Activated B cell treated with CpG ODN at 0.5 μM for 24 hours (primary cell): ENCODE measurements at places on chromosomes 1 and 21. TPM values are rescaled to one million over a fixed set of nuclear protein-coding genes. Genes with fewer than 3 reads are reported as not detected.

Gene MMP23B
- 0.32 and 0.35 TPM in 2 replicates for total RNA-seq

Gene ZNF648
- total RNA-seq = not detected in 2 replicates

Gene RAB42
- 0.20 and 0.29 TPM in 2 replicates for total RNA-seq

- no peak overlapping the region for H3K27ac ChIP-seq
- H3K27me3 ChIP-seq = peaks cover 7% of the 10 kb centered on the region
- H3K36me3 ChIP-seq = no peaks in the 10 kb centered on the region
- H3K4me1 ChIP-seq = no peaks in the 10 kb centered on the region
- no peak overlapping the region for H3K4me3 ChIP-seq
- DNase-seq = no peak
Measured at GRCh38 chr1:53550201-53550741, 91.1 kb downstream of the DMRTB1 start.

DNA sequence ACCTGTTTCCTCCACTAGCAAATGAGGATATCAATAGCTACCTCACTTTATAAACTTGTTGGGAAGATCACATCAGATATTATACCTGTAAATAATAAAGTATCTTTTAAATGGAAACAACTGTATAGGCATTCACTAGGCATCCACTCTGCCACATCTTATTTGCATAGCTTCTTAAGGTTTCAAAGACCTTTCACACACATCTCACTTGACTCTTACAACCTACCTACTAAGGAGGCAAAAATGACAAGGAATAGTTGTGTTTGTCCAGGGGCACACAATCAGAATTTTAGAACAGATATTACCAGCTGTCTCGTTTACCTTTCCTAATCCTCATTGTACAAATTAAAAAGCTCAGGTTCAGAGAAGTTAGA is 51.5 kb downstream of the VANGL2 start:
- peaks cover 75% of the 10 kb centered on the region for H3K4me1 ChIP-seq
- H3K27ac ChIP-seq = peak overlapping the region; percentile 74
- peak overlapping the region; percentile 54 for H3K4me3 ChIP-seq
- no peak for DNase-seq

DNA sequence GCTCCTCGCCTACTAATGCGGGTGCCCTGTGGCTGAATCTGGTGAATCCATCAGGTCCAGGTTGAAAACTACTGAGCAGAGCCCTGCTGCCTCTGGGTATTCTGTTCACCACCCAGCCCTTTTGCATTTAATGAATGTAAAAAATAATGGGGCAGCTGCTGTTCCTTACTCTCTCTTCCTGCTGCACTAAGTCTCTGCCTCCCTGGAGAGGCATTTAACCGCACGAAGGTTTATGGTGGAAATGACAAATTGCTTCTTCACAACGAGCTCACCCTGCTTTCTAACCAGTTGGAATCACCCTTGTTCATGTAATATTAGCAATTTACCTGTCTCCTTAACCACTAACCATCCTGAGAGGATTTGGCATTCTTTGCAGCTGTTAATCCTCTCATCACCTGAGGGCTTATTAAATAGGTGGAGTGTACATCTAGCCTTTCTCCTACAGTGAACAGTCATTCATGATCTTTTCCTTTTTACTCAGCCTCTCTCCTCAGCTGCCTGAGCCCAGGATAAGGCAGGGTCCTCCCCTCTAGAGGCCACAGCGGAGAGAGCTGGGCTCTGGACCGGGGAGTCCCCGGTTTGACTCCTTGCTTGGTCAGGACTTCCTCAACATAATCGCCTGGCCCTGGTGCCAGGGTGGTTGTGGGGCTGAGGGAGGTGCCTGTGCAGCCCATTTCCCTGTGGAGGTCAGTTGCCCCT is 97.6 kb downstream of the NOS1AP start:
- H3K4me3 ChIP-seq = no peak overlapping the region
- H3K27ac ChIP-seq = no peak overlapping the region
- peaks cover 35% of the 10 kb centered on the region for H3K27me3 ChIP-seq
- DNase-seq = no peak
- no peaks in the 10 kb centered on the region for H3K4me1 ChIP-seq
